Vagina (tissue), 2 donors: ENCODE measurements at places on chromosomes 16 and 17. TPM values are rescaled to one million over a fixed set of nuclear protein-coding genes. Genes with fewer than 3 reads are reported as not detected.

- DNase-seq = no peak
These were observed 90.9 kb downstream of the GAS7 start for GRCh38 chr17:10107316-10108165.

DNA sequence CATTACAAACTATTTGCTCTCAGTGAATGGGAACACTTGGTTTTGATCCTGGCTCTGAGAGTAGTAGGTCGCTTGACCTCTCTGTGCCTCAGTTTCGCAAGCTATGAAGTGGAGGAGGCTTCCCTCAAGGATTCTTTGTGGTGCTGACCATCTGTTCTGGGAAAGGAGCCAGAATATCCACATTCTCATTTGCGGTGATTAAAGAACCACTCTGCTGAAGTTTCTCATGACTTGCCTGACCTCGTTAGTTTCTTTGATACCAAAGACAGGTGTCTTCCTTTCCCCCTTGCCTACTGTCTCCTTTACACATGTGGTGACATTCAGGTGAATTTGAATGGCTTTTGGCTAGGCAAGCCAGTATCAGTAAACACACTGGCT lies 116.0 kb downstream of the SNX29 start:
- no peak for DNase-seq

- DNase-seq = no peak
These were observed 495.6 kb upstream of the HSBP1 start for GRCh38 chr16:83312015-83312717.

DNA sequence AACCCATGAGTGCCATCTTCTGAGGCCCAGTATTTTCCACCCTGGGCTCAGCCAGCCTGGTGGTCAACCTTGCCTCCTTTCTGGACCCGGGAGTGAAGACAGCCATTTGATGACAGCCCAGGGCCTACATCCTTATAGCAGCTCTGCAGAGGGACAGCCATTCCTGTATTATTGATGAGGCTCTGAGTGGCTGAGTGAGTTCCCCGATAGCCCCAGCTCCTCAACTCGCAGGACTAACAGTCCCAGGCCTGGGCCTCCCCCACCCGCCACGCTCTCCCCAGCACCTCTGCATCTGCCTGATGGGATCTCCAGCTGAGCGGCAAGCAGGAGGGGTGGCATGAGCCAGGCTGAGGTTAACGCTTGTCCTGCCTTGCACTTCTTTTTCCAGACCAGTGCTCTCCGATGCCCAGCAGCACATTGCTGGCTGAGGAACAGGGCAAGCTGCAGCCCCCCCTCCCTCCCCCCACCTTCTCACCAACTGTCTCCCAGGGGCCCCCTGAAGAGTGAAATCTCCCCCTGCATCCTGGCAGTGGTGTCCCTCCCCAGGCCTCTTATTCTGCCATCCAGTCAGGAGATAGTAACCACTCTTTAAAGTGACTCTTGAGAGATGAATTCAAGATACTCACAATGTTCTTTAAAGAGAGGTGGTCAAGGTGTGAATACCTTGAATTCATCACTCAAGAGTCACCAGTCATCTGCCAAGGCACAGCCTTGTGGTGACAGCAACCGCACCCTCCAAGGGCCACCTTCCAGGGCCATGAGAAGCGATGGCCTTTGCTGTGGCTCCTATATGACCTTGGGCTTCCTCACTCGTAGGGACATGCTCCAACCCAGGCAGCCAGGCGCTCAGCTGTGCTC lies 23.5 kb downstream of the CACNG5 start:
- DNase-seq = no peak

The GNG13 gene
- total RNA-seq = not detected

GRCh38 chr16:61576476-61576875 lies 459.8 kb downstream of the CDH8 start:
- DNase-seq = no peak

DNA sequence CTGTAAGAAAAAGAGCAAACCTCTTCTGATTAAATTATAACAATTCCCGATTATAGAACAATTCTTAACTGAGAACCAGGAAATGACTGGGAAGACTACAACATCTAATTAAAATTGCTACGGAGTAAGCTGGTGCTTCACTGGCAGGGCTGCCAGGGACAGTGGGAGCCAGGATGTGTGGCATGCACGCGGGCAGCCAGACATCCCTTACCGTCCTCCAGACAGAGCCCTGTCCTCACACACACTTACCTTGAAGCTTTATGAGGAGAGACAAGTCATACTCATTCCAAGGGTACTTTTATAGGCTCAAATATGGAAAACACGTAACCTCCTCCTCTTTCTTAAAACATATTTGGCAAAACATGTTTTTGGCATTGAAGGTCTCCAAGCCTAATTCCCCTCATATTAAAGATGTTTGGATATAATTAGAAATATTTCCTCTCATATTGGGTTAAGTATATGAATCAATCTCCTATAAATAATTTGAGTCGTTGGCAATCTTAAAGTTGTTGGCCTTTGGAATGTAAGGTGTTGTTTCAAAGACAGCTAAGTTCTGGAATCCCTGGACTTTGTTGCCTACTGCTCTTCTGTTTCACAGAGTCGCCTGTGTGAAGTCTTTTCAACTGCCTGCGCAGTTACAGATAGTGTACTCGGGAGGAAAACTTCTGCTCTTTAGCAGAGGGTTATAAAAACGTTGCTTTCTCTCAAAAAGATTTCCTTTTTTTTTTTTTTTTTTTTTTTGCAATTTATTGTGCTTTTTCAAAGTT lies at the start of gene MYH1:
TSS of gene MYH1 (minus strand) at position 272 of the 767 bp plus-strand sequence. CDS start 1,900 bp downstream, outside the sequence.
- DNase-seq = no peak

DNA sequence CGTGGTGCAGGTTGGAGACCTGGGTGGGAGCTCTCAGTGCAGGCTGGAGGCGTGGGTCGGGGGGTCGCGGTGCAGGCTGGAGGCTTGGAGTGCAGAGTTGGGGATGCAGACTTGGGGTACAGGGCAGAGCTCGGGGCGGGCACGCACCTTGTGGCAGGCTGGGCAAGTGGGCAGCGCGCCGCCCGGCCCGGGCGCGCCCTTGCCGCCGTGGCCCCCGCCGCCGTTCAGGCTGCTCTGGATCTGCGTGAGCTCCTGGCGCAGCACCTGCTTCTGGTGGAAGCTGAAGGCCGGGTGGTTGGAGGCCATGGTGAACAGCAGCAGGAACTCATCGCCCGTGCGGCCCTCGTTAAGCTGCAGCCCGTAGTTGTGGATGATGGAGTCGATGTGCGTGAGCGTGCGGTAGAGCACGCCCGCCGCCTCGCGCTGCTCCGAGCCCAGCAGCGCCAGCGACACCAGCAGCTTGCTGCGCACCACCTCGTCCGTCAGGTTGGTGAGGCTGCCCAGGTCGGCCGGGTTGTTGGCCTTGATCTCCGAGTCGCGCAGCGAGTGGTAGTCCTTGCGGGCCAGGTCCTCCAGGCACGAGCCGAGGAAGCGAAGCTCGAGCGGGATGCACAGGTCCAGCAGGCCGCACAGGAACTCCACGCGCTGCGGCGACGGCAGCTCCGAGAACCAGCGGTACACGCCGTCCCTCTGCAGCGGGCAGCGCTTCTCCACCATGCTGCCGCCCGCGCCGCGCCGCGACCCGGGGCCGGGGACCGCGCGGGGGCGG lies 1.1 kb downstream of the ZCCHC14 start:
- DNase-seq = no peak

DNA sequence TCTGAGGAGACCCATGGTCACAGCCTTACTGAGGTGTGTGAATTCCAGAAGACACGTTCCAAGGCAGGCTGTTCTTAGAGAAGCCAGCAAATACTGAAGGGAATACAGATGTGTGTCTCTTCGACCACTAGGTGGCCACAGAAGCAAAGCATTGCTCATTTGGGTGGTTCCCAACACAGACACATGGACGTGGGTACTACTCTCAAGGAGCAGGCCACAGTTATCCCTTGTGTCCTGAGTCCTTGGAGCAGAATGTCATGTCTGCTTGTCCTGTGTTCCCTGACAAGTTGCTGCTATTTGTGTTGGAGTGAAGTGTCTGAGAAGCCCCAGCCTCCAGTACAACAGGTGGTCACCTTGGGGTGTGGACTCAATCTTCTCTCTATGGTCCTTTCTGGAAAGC lies 30.3 kb downstream of the HMOX2 start:
- DNase-seq = no peak
